ENCODE measurements at places on chromosomes 2 and 18. TPM values are rescaled to one million over a fixed set of nuclear protein-coding genes. Genes with fewer than 3 reads are reported as not detected.

DNA sequence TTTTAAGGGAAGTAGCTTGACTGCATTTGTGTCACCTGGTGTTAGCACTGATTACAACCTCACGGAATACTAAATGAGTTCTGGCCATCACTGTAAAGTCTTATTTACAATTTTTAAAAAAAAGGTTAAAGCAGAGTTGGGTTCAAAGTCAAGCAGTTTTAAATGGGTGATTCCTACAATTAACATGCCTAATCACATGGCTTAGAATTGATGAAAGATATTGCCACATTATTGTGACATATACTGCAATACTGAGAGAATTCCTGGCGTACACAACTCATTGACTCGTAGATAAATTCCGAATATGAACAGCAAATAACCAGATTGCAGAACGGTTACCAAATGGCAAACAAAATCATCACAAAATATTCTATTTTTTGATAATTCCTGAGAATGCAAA, 34.2 kb downstream of the ROCK2 start:
- no peak for DNase-seq

Gene SLC30A3
- total RNA-seq: 9.4 TPM

Gene BUB1
- 0.28 TPM for total RNA-seq

Gene EFEMP1
- 246 TPM for total RNA-seq

Gene C1QL2
- total RNA-seq: not detected

DNA sequence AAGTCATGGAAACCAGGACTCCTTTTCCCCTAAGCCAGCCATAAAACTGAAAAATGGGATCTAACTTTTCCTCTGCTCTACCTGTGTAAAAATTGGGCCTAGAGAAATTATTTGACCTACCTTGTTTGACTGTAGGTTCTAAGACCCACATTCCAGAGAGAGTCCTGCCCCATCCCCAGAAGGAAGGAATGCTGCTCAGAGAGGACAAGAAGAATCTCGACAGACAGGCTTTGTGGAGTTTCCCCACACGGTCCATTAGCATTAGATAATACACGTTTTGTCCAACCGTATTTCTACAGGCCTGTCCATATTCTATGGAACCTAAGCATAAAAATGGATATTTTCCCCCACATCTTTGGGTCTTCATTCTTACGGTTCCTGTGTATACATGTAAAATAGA, 403.3 kb downstream of the METTL4 start:
- no peak for DNase-seq

DNA sequence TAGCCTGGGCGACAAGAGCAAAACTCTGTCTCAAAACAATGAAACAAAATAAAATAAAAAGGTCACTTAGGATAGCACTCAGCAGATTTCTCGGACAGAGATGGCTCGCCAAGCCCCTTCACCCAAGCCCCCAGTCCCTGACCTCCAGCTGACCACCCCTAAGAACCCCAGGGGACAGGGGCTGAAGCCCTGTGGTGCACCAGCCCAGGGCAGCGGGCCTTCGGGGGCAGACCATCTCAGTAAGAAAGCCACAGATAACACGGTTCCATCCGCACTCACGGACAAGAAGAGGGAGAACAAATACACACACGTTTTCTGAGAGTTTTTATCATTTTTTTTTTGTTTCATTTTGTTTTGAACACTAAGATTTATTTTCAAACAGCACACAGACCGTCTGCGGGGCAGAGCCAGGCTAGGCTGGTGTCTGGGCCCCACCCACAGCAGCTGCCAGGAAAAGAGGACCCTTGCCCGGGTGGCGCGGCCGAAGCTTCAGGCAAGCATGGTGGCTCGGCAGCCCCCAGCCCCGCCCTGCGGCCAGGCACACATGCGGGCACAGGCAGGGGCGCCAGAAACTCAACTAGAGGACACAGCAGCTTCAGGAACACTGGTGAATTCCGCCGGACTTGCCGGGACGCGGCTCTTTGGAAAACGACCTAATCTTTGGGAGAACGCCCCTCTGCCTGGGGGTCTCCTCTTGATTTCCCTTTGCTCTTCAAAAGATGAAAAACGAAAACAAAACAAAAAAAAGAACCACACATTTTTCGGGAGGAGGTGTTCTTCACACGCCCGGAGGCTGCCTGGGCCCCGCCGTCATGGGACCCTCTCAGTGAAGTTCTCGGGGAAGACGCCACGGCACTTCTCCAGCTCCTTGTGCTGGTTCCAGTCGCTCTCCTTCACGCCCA, 59.0 kb downstream of the BIN1 start:
- no peak for DNase-seq

DNA sequence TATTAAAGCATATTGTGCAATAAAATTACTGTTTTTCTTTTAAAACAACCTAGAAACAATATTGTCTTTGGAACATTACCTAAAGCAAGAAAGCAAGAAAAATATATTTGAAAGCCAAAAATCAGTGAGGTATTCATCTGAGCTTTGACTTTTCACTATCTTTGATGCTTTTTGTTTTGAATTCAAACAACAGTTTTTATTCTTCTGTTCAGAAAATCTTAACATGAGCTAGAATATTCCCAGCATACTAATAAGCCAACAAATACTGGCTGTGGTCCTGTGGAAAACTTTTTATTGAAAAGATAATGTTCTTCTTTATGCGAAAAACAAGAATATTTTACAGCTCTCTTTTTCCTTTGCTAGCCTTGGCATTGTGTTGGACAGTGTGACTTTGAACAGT, 19.8 kb downstream of the FAM171B start:
- no peak for DNase-seq
